ENCODE measurements at places on chromosomes 12 and 14. TPM values are rescaled to one million over a fixed set of nuclear protein-coding genes. Genes with fewer than 3 reads are reported as not detected.
A peak's percentile ranks its signal among the peaks of the same experiment; 100 is the strongest.

DNA sequence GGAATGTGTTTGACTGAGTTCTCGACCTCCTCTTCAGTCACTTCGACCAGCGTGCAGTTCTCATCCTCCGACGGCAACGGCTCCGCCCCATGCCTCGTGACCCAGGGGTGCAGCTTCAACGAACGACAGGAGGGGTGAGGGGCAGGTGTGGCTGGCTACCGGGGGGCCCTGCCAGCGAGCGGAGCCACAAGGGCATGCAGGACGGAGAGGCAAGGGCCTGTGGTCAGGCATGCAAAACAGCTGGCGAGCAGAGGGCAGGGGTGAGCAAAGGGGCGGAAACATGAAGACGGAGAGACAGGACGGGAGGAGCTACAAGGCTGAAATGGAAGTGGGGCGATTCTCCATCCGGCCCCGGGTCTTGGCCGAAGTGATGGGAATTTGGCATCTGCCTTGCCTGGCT lies 38.7 kb downstream of the P2RX4 start:
- no peak for DNase-seq

DCAF4 gene
- polyA plus RNA-seq = 29.2 TPM

CIROP gene
- 0.07 TPM for polyA plus RNA-seq

GRCh38 chr14:35234012-35234805 lies 58.0 kb upstream of the PSMA6 start:
- DNase-seq = peak; percentile 55

GRCh38 chr12:4039931-4040330 lies 166.7 kb upstream of the PARP11 start:
- no peak for DNase-seq

CCDC88C gene
- polyA plus RNA-seq = not detected

DNA sequence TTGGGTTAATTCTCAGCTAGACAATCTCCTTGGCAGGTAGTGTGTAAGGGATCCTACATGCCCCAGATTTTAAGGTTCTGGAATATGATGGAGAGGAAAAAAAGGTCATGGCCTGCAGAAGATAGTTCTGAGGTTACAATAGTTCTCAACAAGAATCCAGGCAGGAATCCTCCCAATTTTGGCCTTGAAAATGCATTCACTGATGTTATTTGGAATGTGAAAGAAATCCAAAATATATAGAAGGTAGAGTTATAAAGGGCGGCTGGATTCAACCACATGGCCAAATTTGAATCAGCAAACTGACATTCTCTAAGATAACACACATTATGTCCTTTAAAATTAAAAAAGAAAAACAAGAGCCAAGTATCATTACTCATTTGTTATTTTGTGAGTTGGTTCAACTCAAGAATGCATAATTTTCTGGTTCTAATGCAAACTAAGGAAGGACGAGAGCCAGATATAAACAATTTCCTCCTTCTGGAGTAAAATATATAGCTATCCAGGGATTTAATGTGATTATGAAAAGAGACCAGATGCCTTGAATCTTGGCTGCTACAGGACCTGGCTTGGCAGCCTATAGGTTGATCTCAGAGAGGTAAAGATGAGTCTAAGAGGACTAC lies 177.0 kb upstream of the G2E3 start:
- no peak for DNase-seq

DNA sequence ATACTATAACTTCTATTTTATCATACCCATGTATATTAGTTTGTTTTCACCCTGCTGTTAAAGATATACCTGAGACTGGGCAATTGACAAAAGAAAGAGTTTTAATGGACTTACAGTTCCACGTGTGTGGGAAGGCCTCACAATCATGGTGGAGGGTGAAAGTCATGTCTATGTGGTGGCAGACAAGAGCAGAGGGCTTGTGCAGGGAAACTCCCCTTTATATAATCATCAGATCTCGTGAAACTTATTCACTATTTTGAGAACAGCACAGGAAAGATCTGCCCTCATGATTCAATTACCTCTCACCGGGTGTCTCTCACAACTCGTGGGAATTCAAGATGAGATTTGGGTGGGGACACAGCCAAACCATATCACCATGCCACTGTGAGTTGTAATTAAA lies 135.8 kb downstream of the SYNE2 start:
- no peak for DNase-seq

DNA sequence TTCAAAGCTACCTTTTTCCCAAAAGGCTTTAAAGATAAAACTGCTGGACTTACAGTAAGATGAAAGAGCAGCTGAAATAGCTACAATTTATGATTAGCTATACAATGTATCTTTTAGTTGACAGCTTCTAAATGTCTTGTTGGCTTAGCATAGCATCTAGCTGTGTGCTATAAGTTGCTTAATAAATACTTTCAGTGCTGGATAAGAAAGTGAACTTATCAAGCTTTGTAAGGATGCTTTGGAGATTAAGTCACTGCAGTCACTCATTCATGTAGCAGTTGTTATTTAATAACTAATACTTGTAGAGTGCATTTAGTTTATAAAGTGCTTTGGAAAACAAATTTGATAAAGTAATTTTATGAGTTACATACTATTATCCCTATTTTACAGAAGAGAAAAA lies 14.6 kb downstream of the CFAP54 start:
- DNase-seq = no peak

GRCh38 chr14:102927878-102928411 lies 5.5 kb downstream of the AMN start:
- no peak for DNase-seq

DNA sequence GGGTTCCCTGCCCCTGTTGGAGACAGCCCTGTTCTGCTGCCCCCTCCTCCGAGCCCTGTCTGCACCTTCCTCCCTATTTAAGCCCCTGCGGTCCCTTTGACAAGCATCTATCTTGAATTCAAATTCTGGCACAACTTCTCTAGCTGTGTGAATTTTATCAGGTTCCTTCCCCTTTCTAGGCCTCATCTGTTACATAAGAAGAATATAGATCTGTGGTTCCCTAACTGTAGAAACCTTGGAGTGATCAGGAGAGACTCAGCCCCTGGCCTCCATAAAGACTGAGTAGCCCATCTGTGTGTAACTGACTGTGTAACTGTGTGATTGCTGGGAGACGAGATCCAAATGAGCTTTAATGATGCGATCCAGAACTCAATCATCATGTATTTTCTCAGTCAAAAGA lies 13.0 kb upstream of the RACGAP1 start:
- no peak for DNase-seq

DNA sequence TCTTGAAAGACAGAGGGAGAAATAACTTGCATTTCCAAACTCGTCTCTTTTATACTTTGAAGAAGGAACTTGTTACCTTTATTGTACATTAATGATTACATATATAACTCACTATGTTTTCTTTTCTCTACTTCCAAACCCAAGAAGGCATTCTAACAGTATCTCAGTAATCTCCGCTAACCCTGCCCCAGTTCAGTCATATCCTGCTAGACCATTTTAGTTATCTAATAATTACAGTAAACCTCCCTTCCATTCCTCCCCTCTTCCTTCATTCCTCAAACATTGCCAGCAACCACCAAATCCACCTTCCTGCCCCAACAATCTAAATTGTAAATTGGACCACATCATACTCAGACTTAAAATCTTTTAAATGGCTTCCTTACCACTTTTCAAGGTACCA lies 30.6 kb downstream of the STK38L start:
- DNase-seq = no peak

DNA sequence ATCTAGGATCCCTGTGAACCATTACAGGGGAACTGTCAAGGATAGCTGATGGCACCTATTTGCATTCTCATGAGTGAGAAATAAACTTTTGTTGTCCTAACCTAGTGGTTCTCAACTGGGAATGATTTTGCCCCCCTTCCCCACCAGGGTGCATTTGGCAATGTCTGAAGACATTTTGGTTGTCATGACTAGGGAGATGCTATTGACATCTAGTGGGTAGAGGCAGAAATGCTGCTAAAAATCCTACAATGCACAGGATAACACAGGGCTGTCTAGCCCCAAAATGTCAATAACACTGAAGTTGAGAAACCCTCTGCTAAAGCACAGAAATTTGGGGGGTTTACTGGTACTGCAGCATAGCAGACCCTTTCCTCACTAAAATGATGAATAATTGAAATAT lies 140.9 kb upstream of the SRRM4 start:
- no peak for DNase-seq

DNA sequence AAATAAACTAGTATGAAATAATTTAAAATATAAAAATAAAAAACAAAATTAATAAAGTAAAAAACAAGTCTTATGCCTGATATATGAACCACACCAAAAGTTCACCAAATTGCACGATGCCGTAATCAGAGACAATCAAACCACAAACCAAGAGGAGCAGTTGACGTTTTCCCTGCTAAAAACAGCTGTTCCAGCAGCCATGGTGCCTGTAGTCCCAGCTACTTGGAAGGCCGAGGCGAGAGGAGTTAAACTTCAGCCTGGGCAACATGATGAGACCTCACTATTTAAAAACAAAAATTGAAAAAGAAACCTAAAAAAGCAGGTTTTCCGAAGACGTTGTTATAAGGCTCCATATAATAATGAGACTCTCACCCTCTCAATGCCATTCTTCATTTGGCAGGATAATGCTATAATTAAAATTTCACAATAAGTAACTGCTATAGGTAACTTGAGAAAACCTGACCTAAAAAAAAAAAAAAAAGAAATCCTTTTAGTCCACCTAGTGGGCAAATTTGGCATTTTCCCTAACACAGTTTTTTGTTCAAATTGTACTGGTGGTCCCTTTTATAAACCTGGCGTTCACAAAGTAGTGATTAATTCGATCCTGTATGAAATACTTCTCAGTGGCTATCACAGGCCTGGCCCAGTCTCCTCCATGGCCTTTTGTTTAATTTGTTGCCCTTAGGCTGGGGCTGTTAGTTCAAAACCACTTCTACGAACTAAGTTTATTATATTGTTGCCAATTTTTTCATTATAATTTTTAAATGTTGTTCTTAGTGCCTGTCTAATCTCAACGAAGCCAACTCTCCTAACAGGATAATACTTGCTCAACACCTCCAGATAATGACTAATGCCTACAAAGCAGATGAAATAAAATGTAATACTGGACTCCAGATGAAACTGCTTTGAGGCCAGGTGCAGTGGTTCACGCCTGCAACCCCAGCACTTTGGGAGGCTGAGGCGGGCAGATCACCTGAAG lies 62.1 kb downstream of the TNFAIP2 start:
- DNase-seq = no peak

DNA sequence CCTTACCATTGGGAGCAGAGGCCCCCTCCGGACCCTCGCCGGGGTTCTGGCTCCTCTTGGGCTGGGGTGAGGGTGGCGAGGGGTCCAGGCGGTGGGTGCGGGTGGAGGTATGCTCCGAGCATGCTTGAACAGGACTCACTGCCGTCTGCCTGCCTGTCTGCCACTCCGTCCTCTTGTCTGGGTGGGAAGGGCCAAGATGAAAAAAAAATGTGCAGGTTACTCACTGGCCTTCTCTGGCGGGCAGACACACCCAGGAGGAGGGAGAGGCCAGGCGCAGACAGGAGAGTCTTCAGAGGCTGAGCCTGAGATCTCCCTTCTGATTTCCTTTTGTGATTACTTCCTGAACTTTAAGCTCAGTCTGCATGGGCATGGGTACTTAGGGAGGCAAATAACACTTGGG lies 76.1 kb downstream of the STON2 start:
- no peak for DNase-seq

- no peak for DNase-seq
Observed at GRCh38 chr14:22994762-22995275, 12.5 kb upstream of the AJUBA start.

USP44 gene
- polyA plus RNA-seq = 1.2 TPM

MIP gene
- polyA plus RNA-seq = 0.12 TPM

- no peak for DNase-seq
Observed at GRCh38 chr14:70898111-70898745, 9.0 kb upstream of the PCNX1 start.

NFE2 gene
- 0.89 TPM for polyA plus RNA-seq
